DMS153 (cell line): ENCODE measurements at places on chromosomes 12 and 14.
A peak's percentile ranks its signal among the peaks of the same experiment; 100 is the strongest.

DNA sequence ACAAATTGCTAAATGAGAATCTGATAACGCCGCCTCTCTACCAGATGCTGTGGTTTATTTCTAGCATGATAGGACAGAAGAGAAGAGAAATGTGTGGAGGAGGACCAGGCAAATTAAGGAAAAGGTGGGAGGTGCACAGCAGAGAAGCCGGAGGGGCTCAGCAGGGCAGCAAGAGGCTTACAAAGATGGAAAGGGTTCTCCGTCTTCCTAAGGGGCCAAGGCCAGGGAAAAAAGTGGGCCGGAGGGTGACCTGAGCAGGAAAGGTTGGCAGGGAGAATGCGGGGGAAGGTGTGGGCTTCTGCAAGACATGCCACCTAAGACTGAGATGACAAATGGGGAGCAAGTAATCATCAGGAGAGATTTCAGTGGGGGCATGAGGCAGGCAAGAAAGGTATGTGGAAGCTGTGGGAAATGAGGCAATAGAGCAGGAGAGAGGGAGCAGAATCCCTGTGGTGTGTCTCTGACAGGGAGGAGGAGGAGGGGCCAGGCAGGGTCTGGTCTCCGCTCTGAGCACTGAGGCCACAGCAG, 18.7 kb downstream of the MANSC1 start:
- no peak for DNase-seq

GRCh38 chr14:77375164-77375950, 1.5 kb downstream of the TMED8 start:
- no peak for DNase-seq

GRCh38 chr12:120479458-120479857, 9.9 kb upstream of the SRSF9 start:
- no peak for DNase-seq

GRCh38 chr14:85565862-85566296, 35.9 kb downstream of the FLRT2 start:
- DNase-seq = no peak

- DNase-seq = no peak
Measured at GRCh38 chr12:48883305-48884161, 17.9 kb upstream of the RND1 start.

- DNase-seq = peak; percentile 7
Measured at GRCh38 chr12:113299619-113300237, 35.2 kb downstream of the SLC8B1 start.

DNA sequence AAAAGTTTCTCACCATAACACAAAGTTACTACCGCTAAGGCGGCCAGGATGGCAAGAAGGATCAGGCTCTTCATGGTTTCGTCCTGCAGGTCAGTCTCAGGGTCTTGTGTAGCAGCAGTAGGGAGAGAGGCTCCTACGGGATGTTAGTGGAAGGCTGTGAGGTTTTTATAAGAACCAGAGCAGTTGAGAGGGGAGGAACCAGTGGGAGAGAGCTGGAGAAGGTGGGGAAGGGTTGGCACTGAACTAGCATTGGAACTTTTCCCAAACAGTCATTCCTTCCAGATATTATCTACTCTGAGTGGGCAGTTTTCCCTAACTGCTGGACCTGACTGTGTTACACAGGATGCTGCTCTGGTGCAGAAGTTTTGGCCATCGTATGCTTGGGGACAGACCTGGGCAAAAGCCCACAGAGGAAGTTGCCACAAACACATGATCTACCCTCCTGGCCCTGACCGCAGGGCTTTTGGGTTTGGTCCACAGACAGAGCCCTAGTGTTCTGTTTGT, at the start of gene MGP:
Gene MGP (minus strand): TSS at position 137 of the 504 bp plus-strand sequence. CDS start 63 bp downstream, at position 74.
- DNase-seq = no peak

DNA sequence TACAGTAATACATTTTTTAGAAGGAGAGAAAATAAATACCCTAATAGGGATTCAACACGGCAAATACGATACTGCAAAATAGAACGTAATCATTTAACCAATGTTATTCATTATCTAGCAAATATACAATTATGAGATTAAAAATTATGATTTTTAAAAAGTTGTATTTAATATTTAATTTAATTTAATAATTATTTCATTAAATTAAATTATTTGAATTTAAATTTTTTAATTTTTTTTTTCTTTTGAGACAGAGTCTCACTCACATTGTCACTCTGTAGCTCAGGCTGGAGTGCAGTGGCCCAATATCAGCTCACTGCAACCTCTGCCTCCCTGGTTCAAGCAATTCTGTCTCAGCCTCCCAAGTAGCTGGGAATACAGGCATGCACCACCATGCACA, 42.0 kb downstream of the GXYLT1 start:
- DNase-seq = no peak
